SK-N-DZ (cell line): ENCODE measurements at places on chromosomes 4 and X.

DNA sequence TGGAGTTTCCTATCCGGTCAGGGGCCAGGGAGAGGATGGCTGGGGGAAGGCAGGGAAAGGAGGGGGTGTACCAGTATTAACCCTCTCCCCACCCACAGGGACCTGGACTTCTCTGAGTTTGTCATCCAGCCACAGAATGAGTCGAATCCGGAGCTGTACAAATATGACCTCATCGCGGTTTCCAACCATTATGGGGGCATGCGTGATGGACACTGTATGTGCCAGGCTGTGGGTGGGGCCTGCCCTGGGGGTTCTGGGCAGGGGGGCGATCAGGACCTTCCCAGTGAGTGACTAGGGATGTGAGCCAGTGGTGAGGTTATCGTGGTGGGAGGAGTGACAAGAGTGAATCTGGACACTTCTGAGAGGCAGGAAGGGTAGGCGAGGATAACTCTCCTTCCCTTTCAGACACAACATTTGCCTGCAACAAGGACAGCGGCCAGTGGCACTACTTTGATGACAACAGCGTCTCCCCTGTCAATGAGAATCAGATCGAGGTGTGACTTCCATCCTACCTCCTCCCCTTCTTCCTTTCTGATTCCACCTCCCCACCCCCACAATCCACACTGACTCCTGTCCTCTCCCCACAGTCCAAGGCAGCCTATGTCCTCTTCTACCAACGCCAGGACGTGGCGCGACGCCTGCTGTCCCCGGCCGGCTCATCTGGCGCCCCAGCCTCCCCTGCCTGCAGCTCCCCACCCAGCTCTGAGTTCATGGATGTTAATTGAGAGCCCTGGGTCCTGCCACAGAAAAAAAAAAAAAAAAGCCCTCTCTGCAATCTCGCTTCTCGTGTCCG is 14.6 kb downstream of the USP11 start:
- DNase-seq, result no peak

DNA sequence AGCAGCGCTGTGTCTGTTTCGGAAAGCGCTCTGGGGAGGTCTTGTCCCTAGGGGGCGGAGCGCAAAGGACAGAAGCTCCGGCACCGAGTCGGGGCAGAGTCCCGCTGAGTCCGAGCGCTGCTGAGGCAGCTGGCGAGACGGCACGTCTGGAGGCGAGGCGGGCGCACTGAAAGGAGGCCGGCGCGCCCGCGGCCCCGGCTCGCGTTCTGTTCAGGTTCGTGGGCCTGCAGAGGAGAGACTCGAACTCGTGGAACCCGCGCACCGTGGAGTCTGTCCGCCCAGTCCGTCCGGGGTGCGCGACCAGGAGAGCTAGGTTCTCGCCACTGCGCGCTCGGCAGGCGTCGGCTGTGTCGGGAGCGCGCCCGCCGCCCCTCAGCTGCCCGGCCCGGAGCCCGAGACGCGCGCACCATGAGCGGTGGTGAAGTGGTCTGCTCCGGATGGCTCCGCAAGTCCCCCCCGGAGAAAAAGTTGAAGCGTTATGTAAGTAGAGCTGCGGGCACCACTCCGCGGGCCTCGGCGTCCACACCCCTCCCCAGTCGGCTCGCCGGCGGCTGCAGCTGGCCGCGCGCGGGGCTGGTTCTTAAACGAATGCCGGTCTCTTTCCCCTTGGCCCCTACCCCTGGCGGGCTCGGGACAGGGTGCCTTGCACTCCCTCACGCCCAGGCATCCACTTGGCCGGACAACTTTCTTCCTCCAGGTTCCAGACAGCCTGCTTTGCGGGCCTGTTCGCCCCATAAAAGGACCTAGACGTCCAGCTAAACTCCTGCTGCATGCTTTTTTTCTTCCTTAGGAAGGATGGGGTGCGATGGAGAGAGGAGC is at the start of gene GAB1:
TSS of gene GAB1 (plus strand) at position 96 of the 819 bp plus-strand sequence. CDS start at position 409, 313 bp downstream.
- peak; percentile 73 for DNase-seq

GRCh38 chrX:39508300-39508692 is 589.5 kb downstream of the BCOR start:
- DNase-seq, result no peak

DNA sequence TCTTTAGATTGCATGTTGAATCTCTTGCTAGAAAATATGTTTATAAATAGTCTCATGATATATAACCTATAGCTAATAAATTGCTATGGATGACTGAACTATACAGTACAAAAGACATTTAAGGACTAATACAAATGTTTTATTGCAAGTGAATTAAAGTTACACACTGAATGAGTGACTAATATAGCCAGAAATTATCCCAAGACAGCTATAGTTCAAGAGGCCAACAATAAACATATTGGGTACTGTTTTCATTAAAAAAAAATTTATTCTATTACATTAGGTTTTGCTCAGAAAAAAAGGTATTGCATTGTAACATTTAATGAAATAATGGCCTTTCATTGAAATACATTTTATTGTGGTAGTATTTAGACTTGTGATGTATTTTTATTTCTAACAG is 819.1 kb downstream of the TRIML1 start:
- DNase-seq, result no peak

DNA sequence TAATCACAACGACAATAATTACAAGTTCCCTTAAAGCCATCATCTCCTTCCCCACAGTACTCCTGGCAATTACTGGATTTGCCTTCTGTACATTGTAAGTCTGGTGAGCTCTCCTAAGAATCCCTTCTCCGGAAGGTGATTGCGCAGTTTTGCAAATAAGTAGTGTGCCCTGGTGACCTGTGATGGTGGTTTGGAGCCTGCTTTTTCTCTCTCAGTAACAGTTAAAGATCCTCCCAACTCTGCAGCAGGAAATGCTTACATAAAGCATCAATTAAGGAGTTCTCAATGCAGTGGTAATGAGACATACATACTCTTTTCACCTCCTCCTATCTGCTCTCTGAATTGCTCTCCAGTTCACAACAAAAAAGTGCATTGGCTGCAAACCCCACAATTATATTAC is 159.7 kb downstream of the SH2D1A start:
- no peak for DNase-seq

DNA sequence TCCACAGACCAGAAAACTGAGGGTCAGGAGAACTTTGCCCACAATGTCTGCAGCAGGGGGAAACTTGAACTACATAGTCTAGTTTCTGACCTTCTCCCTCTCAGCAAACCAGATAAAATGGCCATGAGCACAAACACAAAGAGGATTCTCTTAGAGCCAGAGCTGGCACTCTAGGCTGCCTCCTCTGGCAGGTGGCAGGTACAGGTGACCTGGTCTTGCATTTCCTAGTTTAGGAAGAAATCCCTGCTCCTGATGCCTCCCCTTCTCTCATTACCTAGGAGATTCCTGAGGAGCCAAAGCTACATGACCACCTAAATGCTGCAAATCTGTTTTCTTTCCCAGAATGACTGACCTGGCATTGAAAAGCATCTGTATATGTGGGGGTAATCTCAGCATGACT is 45.1 kb downstream of the ARHGEF9 start:
- DNase-seq, result no peak

GRCh38 chrX:111352424-111352823 is 59.6 kb downstream of the DCX start:
- no peak for DNase-seq

DNA sequence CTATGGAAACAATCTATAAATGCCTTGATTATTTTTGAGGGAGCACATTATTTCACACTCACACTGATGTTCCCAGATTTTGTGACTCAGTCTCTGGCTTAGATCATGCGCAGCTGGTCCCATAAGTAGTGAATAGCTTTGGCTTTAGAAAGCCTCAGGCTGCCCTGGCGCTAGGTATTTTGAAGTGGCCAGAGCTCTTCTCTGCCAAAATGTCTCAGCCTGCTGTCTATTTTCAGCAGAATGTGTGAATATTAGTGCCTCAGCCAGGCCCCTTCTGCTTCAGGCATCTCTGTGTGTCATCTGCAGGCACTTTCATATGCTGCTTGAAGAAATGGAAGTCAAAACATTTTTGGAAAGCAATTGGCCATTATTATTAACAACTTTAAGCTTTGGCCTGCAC is 931.0 kb upstream of the INTU start:
- DNase-seq, result no peak

DNA sequence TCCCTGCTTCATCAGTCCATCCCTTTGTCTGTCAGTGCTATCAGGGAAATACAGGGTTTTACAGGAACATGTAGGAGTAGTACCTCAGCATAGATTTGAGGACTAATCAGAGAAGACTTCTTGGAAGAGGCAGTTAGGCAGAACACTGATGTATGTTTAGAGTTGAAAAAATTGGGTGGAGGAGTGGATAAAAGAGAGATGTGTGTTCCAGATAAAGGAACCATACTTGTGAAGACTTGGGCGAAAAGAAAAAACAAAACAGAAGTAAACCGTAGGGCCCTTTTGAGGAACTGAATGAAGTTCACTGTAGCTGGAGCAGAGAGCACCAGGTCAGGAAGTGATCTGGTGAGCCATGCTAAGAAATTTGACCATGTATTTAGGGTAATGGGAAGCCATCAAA is 32.3 kb downstream of the AFF1 start:
- no peak for DNase-seq

- no peak for DNase-seq
These were observed 51.0 kb downstream of the KDR start for GRCh38 chr4:55074386-55074785.

- no peak for DNase-seq
These were observed 153.2 kb upstream of the FRG1 start for GRCh38 chr4:189787216-189788031.

- no peak for DNase-seq
These were observed 2.0 kb upstream of the SH3BP2 start for GRCh38 chr4:2790583-2791517.

- peak; percentile 87 for DNase-seq
These were observed 18.4 kb downstream of the MAML3 start for GRCh38 chr4:140135529-140136088.

GRCh38 chr4:69813628-69814027 is 46.3 kb downstream of the SULT1E1 start:
- no peak for DNase-seq

GRCh38 chr4:68447201-68447600 is at the start of gene TMPRSS11E:
Gene TMPRSS11E (plus strand): TSS chr4:68447463. CDS start chr4:68447513, 50 bp downstream.
- no peak for DNase-seq

DNA sequence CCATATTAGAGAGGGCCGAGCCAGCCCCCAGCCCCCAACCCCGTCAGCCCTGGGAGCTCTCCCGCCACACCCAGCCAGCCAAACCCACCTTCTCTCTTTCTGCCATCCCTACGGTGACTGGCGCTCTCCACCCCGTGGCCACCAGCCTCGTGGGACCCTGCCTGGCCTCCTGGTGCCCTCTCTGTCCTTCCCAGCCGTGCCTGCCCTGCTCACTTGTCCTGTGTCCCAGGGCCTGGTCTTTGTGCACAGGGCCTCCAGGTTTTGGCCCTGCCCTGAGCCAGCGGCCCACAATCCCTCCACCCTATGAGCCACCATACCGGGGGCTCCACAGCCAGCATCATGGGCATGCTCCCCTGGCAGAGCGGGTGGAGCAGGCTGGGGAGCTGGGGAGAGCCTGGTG is 77.4 kb downstream of the ABLIM2 start:
- no peak for DNase-seq

DNA sequence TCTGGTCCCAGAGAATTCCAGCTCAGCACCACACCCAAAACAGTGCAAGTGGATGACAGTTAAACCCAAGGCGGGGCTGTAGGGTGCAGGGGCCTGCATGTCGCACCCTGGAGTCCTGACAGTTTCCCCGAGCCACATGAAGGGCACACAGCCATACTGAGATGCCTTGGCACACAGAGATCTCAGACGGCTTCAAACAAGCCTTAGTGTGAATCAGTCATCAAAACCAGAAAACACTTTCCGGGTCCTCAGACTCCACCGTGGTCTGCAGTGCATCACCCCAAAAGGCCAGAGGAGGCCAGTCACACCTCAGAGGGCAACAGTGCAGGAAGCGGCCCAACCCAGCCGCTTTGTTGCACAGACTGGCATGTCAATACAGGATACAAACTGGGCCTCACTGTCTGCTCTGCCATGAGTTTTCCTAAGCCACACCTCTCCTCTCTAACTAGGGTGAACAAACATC is 64.6 kb upstream of the ENPP6 start:
- DNase-seq, result no peak

DNA sequence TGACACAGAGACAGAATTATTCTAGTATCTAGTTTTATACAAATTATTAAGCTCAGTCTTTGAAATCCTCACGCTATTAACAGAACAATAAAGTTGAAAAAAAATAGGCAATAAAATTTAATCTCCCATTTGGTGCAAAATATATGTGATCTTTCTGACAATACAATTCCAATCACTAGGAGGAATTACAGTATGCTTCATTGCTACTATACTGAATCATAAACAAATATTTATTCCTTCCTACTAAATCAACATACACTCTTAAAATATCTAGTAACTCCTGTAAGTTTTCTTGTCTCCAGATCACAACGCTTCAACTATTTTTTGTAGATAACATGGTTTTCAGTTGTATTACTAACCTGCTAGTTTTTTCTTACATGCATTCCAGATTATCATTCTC is 45.7 kb downstream of the KLHL8 start:
- no peak for DNase-seq

DNA sequence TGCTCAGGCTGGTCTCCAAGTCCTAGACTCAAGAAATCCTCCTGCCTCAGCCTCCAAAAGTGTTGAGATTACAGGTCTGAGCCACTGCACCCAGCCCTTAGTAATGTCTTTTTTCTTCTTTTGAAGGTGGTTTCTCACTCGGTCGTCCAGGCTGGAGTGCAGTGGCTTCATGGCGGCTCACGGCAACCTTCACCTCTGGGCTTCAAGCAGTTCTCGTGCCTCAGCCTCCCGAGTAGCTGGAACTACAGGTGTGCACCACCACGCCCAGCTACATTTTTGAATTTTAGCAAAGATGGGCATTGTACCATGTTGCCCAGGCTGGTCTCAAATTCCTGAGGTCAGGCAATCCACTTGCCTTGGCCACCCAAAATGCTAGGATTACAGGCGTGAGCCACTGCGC is 32.3 kb upstream of the ASMTL start:
- DNase-seq, result no peak

- peak; percentile 61 for DNase-seq
These were observed 28.8 kb upstream of the CFAP47 start for GRCh38 chrX:35890699-35891098.

GRCh38 chr4:56755901-56756300 is 65.6 kb downstream of the SPINK2 start:
- no peak for DNase-seq

- no peak for DNase-seq
These were observed 1102.1 kb upstream of the LCORL start for GRCh38 chr4:19123681-19124080.

GRCh38 chr4:158861281-158861680 is 92.5 kb downstream of the FNIP2 start:
- DNase-seq, result no peak

- no peak for DNase-seq
These were observed 66.8 kb upstream of the SMAD1 start for GRCh38 chr4:145414841-145415240.

DNA sequence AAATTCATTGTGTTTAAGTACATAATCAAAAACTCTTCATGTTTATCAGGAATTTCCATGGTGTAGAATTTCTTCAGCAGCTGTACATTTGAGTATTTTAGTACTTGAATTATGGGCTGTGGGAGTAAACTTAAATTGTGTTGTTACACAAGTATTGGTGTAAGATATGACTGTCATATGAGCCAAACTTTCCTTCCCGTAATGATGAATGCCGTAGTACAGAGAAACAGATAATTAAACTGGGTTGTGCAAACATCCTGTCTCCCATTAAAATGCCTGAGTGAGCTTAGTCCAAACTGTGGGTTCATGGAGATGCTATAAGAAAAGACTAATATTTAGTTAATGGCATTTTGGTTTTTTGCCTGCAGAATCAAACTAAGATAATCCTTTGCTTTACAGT is 159.2 kb downstream of the SLC4A4 start:
- no peak for DNase-seq

- no peak for DNase-seq
These were observed 83.2 kb downstream of the GALNTL6 start for GRCh38 chr4:171896426-171896825.
